ENCODE measurements at places on chromosomes 5 and 9.

GRCh38 chr5:6578676-6579343, 54.0 kb downstream of the NSUN2 start:
- no peak for DNase-seq

DNA sequence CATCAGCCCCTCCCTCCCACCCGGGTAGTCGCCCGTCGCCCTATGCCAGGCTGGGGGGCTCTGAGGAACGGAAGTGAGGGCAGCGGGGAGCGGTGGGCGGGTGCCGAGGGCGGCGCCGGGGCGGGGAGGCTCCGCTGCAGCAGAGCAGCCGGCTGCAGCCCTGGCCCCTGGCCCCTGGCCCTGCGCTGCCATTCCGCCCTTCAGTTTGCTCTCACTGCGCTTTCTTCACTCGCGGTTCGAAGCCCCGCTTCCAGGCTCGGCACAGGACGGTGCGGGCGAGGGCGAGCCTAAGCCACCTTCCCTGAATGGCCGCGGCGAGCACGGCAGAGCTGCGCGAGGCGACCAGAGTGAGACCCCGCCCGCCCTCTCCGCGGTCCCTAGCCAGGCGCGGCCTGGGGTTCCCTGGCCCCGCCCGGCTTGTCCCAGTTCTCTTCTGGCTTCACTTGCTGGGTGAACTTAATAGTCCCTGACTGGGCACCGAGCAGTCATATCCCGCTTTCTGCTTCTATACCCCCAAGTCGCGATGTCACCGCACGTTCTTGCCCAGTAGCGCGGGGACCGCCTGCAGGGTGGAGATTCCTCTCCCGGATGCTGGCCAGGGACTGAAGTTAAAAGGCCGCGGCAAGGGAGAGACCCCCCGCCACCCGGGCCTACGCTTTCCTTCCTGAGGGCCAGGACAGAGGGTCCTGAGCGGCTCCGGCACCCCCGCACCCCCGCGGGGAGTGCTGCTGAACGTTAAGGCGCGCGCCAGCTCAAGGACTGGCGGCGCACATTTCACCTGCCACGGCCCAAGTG, 623 bp upstream of the TRIM36 start:
- peak; percentile 8 for DNase-seq

DNA sequence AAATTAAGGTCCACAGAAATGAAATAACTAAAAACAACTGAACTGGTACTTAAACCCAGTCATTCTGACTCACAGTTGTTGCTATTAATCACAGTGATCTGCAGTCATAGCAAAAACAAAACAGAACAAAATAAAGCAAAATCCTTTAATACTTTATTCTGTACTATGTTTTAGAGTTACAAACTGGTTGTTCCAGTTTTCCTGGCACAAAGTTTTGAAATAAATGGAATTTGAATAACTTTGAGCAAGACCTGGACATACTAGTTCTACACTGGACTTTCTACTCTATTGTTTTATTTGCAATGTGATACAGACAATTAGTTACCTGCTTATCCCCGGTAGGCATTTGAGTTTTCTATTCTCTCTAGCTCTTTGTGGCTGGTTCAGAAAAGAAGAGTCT, 147.9 kb downstream of the DMRT2 start:
- no peak for DNase-seq

DNA sequence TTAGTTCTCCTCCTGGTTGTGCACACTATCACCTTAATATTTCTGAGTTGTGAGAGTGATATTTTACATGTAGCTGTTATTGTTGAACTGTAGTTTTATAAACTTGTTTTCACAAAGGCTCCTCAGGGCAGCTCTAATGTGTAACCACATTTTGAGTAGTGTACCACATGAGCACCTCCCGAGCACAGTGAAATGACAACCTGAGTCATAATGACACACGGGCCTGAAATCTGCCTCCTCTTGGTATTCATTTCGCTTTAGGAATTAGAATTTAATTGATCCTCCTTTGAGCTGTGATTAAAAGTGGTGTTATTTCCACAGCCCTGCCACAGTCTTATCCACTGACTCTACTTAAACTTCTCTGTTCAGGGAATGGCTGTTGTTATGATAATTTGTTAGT, 7.9 kb downstream of the MTRR start:
- DNase-seq = no peak

GRCh38 chr9:2281803-2282185, 266.6 kb downstream of the SMARCA2 start:
- no peak for DNase-seq

DNA sequence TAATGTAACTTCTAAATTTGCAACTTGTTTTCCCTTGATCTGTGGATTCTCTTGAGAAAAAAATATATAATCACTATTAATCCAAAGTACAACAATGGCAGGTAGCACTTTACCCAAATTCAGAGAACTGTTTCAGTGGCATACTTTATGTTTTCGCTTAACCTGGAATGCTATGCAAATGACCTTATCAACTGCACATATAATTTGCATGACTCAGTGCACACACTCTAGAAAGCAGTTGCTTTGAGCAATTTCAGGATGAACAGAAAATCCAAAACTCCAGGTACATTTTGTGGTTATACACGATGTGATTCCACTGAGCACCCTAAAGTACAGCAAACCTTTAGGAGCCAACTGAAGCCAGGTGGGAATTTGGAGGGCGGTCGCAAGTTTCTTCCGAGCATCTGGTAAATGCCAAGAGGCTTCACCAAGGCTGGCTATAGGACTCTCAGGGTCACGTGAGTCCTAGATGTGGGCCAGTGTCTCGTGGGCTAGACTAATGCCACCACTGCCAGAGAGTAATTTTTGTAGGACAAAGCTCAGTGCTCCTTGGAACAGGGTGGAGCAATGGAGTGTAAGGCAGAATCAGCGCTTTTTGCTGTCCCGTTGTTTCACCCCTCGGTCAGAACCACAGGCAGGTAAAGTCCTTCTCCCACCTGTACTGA, 37.3 kb downstream of the DMGDH start:
- no peak for DNase-seq

- no peak for DNase-seq
Observed at GRCh38 chr5:132500244-132500930, 9.8 kb upstream of the IRF1 start.

GRCh38 chr5:149429839-149430721, 51.0 kb upstream of the IL17B start:
- no peak for DNase-seq

DNA sequence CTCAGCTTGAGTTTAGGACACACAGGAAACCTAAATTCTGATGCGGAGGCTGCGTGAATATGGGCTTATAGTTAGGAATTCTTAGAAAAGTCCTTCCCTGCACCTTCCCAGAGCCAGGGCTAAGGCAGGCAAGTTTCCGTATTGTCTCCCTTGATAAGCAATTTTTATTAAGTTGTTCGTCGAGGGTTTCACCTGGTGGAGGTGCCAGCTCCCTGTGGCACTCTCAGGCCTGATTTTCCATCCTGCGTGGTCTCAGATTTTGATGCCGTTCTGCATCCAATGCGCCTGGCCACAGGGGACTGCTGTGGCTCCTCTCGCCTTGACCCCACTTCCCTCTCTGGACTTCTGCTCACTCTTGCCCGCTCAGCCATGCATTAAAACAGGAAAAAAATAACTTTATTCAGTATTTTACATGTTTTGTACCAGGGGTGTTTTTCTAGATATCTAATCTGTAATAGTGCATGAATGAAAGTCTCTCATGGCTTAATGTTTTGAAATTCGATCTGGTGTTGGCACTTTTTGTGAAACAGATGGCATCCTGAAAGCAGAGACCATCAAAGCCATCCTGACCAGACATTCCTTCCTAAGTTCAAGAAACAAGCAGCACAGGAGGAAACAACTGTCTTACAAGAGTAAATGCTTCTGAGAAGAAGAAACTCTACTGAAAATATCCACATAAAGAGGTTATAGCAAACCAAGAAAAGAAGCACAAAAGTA, 50.7 kb downstream of the TRIP13 start:
- DNase-seq = no peak

DNA sequence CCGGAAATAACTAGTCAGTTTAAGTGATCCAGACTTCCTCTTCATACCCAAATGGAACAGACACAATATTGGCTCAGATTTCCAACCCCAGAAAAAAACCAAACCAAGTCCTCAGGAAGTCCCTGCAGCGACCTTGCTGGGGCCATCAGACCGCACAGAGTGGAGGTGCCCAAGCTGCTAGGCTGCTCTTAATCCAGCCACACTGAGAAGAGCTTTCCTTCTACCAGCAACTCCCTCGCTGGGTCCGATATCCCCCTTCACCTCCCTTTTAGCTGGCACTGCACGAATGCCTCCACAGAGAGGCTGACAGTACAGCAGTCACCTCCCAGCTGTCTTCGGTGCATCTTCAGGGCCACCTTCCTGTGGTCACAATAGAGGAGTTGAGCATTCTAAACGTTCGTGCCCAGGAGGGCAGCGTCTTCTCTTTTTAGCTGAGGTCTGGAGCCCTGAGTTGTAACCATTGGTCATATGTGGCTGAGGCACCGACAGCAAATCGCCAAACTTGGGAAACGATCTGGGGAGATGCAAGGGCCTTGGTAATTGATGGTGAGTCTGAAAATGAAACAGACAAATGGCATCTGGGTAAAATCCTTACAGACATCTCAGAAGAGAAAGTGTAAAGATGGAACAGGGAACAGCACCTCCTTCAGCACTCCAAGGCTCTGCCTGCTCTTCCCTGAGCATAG, 5.7 kb downstream of the NAIF1 start:
- DNase-seq = no peak

GRCh38 chr9:123660691-123661466, 269.0 kb downstream of the DENND1A start:
- DNase-seq = no peak

All from stimulated activated CD4-positive, alpha-beta T cell treated with anti-CD3 and anti-CD28 coated beads, Interleukin-4, amount 100 ng/mL, for 1 hour (primary cell).